ENCODE measurements at places on chromosomes 7 and 10. TPM values are rescaled to one million over a fixed set of nuclear protein-coding genes. Genes with fewer than 3 reads are reported as not detected.
A peak's percentile ranks its signal among the peaks of the same experiment; 100 is the strongest.

DNA sequence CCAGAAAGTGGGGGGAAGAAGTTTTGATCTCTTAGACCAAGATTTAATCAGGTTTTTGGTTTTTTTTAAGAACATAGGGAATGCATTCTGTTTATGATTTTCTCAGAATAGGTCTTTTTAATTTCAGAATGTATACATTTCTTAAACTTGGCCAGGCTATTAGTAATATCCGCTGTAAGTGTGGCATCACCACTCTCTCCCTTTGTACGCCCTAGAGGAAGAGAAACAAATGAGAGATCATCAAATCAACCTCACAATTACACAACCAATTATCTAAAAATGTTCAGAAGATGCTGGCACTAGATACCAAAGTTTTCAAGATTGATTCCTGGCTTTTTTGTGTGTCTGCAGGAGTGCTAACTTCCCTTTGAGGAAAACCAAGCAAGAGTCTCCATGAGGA is 70.0 kb downstream of the KLF6 start:
- DNase-seq: no peak

DNA sequence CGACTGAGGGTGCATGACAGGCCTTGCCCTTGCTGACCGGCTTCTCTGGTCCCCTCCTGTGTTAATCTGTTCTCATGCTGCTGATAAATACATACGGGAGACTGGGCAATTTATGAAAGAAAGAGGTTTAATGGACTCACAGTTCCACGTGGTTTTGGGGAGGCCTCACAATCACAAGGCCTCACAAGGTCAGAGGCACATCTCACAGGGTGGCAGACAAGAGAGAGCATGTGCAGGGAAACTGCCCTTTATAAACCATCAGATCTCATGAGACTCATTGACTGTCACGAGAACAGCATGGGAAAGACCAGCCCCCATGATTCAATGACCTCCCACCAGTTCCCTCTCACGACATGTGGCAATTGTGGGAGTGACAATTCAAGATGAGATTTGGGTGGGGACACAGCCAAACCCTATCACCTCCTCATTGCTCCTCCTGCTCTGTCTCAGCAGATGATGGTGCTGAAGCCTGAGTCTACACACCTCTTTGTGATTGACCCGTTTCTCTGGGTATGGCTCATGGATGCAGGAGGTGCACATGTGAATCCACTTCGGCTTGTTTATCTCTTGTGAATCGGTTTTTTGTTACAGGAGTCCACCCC is 547.8 kb downstream of the DNAJB6 start:
- DNase-seq: no peak

- no peak for DNase-seq
These were observed 35.6 kb upstream of the ANTXRL start for GRCh38 chr10:46250898-46251856.

- no peak for DNase-seq
These were observed 26.7 kb upstream of the DNAJB6 start for GRCh38 chr7:157309988-157310668.

GRCh38 chr7:142557971-142558582 is 191.2 kb upstream of the PRSS1 start:
- peak; percentile 65 for DNase-seq

- no peak for DNase-seq
These were observed 18.5 kb downstream of the SH3PXD2A start for GRCh38 chr10:103836861-103837260.

GRCh38 chr7:151185762-151186639 is 1.0 kb downstream of the ASB10 start:
- DNase-seq: no peak

- DNase-seq: no peak
These were observed 171.1 kb upstream of the PHF14 start for GRCh38 chr7:10802526-10802925.

GRCh38 chr7:41292487-41292886 is 410.4 kb downstream of the INHBA start:
- no peak for DNase-seq

- DNase-seq: no peak
These were observed 204.3 kb downstream of the TWIST1 start for GRCh38 chr7:18913106-18913505.

- no peak for DNase-seq
These were observed 9.1 kb downstream of the TRPV6 start for GRCh38 chr7:142876236-142876960.

DNA sequence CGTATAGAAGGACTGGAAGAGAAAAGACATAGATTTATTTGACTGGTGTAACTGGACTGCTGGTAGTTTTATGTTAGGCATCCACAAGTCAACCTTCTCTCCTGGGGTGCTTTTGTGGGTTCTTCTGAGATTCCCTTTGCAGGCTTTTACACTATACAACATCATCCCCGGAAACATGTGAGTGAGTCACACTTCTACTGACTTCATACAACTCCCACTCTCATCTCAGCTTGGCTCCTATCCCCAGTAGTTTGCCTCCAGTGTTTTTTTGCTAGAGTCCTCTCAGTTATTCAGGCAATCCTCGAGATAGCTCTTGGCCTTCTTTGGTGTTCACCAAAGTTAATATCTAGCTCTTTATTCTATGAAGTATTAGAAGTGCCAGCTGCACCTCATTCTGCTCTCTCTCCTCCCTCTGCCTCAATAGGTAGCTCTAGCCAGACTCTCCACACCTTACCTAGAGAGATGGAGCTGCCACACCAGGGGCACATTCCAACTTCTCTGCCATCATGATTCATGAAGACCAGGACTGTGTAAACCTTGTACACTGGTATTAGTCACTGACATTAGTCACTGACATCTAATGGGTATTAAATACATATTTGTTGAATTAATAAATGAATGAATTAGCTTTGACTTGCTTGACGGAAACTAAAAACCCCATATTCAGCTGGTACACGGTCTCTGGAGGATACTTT is 281.9 kb downstream of the PPP1R3A start:
- no peak for DNase-seq

DNA sequence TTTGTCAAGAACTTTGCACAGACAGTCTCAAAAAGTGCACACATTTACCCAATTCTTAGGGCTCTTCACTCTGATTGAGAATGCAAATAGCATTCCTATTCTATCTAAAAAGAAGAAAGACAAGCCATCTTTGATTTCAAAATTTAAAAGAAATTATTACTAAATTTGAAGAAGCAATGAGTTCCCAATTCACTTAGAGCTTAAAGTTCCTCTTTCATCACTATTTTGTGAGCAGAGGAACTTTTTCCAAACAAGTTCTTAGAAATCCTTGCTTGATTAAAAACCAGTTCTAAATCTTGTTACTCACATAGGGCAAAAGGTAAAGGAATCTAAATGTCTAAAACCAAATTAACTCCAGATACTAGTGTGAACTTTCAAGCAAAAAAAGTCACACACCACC is 56.4 kb downstream of the TBXAS1 start:
- DNase-seq: no peak

DNA sequence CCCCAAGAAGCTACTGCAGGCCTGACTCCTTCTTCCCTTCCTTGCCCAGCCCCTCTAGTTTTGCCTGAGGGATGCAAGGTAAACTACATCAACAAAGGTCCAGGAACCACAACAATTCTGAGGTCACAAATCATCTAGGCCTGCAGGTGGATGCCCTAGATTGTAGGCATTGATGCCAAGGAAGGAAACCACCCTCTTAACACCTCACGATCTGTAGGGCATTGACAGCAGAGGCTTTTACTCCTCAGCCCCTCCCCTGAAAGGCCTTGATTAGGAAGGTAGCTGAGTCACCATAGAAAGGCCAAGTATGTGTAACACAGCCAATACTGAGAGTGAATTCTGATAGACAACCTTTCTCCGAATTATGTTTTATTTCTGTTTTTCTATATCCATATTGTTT is 46.7 kb upstream of the FAM3C start:
- peak; percentile 43 for DNase-seq

DNA sequence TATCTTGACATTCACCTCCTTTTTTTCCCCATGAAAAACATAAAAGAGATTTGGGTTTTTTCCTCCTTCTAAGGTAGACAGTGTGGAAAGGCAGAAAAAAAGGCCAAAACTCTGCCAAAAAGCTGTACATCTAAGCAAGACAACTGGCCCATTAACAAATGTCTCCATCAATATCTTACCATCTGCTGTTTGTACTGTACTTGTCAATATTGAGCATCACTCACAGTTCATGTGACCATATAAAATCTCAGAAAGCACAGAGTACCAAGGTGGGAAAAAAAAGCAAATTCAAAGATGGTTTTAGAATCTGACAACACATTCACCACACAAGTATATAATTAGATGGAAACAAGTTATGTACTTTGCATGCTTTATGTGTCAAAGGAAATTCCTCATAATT is 52.6 kb downstream of the CACNA2D1 start:
- DNase-seq: no peak

DNA sequence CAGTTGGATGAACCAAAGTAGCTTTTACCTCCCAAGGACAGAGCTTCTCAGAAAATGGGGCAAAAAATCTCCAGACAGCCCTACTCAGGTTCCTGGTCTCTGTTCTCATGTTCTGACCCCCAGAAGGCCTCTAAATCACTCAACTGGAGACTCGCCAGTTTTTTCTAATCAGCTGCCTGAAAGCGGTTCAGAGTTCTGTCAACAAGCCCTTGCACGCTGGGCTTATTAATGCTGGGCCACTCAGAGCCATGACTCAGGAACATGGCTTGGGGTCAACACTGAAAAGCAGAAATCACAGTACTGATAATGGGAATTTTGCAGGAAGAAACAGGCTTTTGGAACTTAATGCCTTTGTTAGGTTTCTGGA is 15.3 kb downstream of the ECHDC3 start:
- DNase-seq: peak; percentile 47

- DNase-seq: no peak
These were observed 15.3 kb upstream of the PDGFA start for GRCh38 chr7:534959-535358.

- no peak for DNase-seq
These were observed 524 bp upstream of the UNC5B start for GRCh38 chr10:71211775-71212317.

DNA sequence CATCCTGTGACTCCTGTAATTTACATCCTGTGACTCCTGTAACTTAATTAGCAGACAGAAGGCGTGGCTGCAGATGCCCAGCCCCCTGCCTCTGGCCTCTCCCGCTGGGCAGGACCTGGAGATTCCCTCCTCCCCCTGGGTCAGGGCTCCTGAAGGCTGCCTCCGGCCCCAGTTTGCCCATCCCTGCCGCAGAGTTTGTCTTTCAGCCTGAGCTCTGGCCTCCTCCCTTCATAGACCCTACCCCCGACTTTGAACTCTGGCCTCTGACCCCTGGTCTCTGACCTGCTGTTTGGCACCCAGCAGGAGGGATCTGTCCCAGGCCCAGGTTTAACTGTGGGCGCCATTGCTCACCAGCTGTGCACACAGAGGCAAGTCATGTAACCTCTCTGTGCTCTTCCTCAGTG is 45.6 kb downstream of the ELFN1 start:
- no peak for DNase-seq

DNA sequence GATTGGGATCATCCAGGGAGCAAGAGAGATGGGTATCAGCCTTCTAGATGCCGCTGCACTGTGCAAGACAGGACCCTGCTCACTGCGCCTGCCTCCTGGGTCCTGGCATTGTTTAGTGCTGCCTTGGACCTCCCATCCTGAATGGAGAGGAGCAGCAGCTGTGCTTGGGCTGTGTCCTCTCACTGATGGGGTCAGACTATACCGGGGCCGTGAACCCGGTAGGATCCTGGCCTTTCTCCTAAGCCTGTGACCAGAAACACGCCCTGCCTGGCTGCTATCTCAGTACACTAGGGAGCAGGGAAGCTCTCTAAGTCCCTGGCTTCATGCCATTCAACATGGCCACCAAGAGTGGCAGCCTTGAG is 309.4 kb upstream of the ZNF32 start:
- DNase-seq: no peak

GRCh38 chr7:108324053-108325038 is 131.9 kb downstream of the NRCAM start:
- DNase-seq: peak; percentile 61

GRCh38 chr7:84232646-84233045 is 38.1 kb upstream of the SEMA3A start:
- peak; percentile 28 for DNase-seq

- DNase-seq: peak; percentile 65
These were observed 28.2 kb downstream of the IL15RA start for GRCh38 chr10:5949009-5949759.

DNA sequence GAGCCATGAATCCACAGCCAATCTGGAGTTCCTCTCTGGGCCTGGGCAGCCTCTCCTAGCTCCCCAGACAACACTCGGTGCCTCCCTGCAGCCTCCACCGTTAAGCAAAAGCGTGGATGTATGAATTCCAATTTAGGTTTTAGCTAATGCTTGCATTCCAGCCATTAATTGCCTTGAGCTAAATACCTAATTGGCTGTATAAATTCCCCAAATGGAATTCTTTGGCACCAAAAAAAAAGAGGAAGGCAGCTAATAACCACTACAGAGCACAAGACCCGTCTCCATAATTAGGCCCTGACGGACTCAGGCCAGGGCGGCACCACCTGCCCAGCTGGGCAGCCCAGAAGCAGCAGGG is 140.5 kb downstream of the PTPRN2 start:
- no peak for DNase-seq

- no peak for DNase-seq
These were observed 183.4 kb downstream of the PRKCQ start for GRCh38 chr10:6396652-6397051.

DNA sequence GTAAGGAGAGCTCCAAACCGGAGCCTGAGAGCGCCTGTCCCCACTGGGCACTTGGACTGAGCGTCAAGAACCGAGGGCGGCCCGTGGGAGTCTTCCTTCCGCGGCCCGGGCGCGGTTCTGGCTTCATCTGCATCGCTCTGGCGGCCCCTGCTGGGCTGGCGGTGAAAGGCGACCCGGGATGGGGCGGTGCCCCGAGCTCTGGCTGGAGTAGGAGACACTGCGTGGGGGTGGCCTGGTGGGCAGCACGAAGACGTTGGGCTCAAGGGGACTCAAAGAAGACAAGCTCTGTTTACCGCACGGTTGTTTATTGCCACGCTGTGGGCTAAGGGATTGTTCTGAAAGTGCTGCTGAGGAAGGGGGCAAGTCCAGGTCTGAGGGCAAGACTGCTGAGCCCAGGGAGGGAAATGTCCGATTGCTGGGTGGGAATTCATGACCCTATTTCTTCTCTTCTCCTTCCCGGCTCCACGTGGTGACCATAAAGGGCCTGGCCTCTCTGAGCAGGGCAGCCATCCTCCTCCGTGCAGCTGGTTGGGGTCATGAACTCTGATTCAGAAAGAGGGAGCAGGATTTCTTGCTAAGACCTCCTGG is 29.8 kb downstream of the PLAU start:
- DNase-seq: peak; percentile 73

DNA sequence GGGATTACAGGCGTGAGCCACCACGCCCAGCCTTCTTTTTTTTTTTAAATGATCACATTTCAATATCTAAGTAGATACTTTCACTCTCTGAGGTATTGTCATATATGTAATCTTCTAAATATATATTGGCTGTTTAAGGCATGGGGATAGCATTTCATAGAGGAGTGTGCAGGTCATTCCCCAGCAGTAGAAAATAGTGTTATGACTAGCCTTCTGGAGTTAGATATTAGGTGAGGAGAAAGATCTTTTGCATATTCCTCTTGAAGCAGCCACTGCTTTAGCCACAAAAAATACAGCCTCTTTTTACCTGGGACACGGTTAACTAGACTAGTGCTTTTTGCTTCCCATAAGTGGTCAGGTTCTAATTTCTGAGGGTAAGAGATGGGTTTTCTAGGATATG is 28.9 kb downstream of the ADD3 start:
- no peak for DNase-seq

- DNase-seq: no peak
These were observed 16.7 kb downstream of the AGAP3 start for GRCh38 chr7:151102991-151103390.

Gene ACSM6
- not detected for total RNA-seq

Gene SPDYE9
- not detected for total RNA-seq

Gene GPR146
- total RNA-seq: 4.1 TPM

Gene DLX6
- total RNA-seq: not detected

Gene ANK3
- total RNA-seq: 11.5 TPM

Gene LGI1
- total RNA-seq: not detected

Gene ELFN1
- total RNA-seq: 1.7 TPM

Gene FAM13C
- not detected for total RNA-seq

Gene MYL10
- total RNA-seq: not detected
